ENCODE measurements at places on chromosomes 6 and 20.

- DNase-seq, result no peak
Observed at GRCh38 chr6:150600010-150600300, 270 bp downstream of the PLEKHG1 start.

GRCh38 chr6:167212713-167213005 is 54.9 kb upstream of the GPR31 start:
- DNase-seq, result no peak

GRCh38 chr6:27812805-27813492 is 99.2 kb downstream of the OR2B2 start:
- no peak for DNase-seq

DNA sequence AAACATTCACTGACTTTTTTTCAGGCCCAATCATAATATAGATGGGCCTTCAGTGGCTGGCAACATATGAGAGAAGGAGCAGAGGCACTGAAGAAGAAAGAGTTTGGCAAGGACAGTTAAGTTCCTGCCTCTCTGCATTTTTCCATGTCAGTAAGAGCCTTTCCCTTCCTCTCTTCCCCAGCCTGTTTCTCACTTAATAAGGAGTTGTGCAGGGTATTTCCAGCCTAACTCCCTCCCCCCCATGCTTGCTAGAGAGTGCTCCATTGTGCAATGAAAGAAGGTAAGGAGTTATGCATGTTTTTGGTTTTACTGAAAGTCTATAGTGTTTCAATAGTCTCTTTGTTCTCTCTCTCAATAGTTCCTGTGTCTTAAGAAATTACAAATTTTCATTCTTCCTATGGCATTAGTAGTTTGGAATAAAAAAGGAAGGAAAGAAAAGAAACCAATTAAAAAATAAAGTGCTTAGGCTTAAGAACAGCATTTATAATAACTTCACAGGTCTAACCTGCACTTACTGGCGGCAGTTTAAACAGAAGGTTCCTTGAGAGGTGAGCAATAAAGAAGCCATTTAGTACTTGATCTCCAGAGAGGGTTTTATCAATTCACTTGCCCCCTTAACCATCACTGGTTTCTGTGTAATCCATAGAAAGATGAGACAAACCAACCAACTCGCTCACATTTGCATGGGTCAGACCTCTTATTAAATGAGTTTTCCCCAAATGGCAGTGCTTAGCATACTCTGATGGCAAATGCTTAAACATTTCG is 251.1 kb downstream of the PTPRT start:
- no peak for DNase-seq

DNA sequence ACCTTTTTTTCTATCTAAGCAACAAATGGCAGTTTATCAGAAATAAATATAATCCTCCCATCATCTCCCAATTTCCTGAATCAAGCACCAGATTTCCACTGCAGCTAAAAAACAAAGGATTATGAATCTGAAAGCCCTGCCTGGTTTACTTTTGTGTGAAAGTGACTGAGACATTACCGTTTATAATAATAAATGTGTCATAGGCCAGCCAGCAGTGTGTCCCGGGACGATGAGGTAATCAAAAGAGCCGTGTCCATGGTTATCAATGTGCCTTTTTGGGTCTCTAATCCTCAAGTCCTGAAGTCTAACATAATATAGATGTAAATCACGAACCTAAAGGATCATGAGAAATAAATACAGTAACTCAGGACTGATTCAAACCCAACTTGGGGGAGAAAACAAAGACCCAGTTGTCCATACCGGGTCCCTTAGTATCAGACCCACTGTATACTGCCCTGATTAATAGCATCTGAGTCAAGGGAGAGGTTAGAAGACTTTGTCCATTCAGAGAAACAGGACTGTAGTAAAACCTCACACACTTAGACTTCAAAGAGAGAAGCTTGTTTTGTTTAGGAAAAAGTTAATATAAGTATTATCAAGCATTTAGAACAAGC is 149.1 kb downstream of the SASH1 start:
- peak; percentile 91 for DNase-seq

DNA sequence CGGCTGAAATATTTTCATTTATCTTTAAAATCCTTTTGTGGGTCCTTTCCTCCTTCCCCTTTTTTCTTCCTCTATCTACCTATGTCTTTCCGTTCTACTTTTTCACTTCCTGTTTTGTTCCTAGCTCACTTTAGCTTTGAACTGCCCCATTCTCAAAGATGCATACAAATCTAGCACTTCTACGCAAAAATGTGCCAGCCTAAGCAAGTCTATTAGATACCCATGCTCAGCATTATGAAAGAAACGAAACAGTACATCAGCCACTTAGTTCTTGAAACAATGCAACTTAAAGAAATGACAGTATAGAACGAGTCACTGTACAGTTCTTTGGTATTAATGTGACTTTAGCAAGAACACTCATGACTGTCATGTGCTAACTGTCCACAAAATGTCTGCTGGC is 47.3 kb upstream of the MARCKS start:
- no peak for DNase-seq

- DNase-seq, result no peak
Observed at GRCh38 chr6:63804381-63804956, 168.9 kb downstream of the PHF3 start.

- no peak for DNase-seq
Observed at GRCh38 chr20:278181-278580, 12.4 kb downstream of the C20orf96 start.

DNA sequence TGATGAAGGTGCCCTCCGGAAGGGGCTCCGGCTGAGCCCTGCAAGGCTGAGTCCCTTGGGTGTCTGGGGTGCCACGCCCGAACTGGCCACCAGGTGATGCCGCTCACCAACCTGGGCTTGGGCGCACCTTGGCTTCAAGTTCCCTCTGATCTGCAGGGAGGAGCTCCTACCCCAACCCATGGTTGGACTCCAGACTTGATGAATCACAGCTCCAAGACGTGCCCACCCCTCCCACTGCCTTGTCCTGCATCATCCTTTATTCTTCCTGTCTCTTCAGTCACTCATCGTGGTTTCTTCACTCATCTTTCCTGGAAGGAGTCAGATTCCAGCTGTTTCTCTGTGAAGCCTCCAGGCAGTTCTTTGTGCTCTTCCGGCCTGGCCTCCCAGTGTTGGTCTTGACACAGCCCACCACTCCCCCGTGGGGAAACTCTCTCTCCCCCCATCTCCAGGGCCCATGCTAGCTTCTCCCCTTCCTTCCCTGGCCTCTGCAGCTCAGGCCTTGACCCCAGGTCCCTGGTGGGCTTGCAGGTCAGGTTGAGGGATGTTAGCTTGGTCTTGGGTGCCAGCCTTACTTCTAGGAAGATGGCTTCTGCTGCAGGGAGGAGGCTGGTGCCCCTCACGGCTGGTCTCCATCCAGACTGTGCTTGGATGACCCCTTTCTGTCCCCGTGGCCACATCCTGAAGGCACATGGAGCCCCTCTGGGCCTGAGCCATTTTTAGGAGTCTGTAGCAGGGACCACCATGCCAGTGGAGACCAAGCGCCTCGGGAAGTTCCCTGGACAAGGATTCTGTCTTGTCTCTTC is 2.6 kb upstream of the ZBP1 start:
- no peak for DNase-seq

DNA sequence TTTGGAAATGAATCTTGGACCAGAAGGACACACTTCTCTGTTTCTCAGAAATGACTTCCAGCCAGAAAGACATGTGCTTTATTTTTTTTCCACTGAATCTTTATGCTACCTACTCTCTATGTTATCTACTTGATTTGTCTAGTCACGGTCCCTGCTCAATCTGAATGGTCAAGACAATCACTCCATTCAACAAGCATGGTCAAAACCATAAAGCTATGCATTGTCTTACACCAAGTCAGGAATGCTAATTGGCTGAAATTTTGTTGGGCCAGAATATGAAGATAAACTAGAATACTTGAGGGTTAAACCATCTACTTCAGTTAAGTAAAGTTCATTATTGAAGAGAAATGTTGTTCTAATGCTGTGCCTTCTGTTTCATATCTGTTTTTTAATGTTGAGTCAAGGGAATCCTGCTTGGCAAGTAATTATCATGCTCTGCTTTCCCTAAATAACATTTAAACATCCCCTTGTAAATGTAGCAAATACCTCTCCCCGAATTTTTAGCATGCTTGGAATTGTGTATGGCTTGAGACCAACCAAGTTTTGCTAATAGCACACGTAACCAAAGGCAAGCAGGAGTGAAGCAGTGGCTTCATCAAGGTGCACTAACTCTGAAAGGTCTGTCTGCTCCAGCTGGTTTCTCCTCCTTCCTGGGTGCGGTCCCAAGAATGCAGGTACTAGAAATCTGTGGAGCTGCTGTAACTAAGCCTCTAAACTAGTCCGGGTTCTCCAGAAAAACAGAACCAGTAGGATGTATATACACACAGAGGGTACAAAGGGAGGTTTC is 190.3 kb upstream of the CDYL start:
- DNase-seq, result no peak

- peak; percentile 66 for DNase-seq
Observed at GRCh38 chr6:148055419-148055818, 287.2 kb upstream of the SASH1 start.

- DNase-seq, result no peak
Observed at GRCh38 chr6:8279041-8279805, 156.1 kb downstream of the SLC35B3 start.

DNA sequence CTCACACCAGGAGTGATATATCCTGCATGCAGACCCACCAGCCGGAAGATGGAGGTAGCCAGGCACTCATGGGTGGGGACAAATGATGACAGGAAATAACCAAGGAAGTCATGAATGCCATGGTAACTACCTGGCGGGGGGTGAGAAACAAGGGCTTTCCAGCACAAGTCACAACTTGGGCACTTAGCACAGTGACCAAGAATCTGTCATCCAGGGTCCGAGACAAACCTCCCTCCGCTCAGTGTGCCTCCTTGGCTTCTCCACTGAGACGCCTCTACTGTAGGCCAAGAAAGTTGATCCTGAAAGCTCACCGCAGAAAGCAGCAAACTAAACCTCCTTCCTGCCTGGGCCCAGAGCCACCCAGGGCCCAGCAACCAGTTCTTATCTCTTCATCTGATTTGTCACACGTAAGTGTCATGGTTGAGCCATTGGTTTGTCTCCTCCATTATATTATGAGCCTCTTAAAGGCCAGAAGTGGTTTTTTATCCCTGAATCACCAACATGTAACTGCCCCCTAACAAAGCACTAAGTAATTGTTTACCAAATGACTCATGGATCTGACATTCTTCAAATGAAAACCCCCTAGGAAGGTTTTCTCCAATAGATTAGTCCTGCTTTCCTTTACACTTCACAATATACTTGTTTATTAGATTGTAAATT is 84.3 kb upstream of the TAB2 start:
- DNase-seq, result no peak

- no peak for DNase-seq
Observed at GRCh38 chr6:49898904-49899566, 32.7 kb upstream of the CRISP1 start.
